ENCODE measurements at places on chromosomes 2 and 18.

DNA sequence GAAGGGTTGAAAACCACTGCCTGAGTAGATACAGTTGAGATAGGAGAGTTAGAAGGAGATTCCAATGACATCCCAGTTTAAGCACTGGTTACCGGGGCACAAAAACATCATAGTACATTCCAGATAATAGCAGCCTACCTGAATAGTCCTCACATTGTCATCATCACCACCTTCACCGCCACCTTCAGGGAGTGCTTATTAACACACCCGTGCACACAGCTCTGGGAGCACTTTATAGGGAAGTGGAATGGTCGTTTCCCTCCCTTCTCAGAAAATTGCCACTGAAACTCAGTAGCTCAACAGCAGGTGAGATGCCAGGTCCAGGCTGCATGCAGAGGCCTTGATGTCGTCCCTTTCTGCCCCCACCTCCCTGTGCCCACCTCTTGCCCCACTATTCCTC is 8.2 kb downstream of the SERPINB7 start:
- no peak for ATAC-seq

DNA sequence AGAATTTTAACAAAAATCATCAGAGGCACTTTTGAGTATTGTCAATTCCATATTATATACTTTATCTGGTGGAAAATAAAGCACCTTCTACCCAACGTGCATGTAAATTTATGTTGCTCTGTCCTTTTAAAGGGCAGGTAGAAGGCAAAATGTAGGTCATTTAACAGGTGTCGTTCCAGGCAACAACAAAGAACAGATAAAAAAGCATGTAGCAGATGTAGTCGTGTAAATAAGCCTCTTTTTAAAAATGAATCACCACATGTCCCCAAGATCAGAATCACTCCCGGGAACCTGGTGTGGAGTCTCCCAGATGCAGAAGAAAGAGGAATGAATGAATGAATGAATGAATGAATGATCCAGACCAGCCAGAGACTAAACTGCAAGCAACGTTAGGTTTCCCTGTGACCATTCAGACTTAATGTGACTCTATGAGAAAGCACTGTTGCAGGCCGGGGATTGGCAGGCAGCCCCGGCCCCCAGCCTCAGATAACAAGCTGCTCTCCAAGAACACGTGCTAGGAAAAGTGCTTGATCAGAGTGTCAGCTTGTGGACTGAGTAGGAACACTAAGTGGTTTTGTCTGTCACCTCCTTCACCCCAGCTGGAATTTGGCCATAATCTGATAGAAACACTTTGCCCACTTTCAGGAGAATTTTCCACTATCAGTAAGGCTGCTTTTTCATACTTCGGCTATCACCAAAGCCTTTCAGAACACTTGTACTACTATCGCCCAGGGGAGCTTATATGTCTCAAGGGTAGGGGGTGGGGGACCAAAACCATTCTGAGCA is 100.6 kb downstream of the CDK15 start:
- no peak for ATAC-seq

- ATAC-seq = peak; percentile 94
These were observed 12.5 kb upstream of the SLC38A11 start for GRCh38 chr2:164967781-164968228.

- no peak for ATAC-seq
These were observed 10.5 kb upstream of the CDK15 start for GRCh38 chr2:201795607-201796477.

- no peak for ATAC-seq
These were observed 190.7 kb downstream of the DNER start for GRCh38 chr2:229523663-229524062.

DNA sequence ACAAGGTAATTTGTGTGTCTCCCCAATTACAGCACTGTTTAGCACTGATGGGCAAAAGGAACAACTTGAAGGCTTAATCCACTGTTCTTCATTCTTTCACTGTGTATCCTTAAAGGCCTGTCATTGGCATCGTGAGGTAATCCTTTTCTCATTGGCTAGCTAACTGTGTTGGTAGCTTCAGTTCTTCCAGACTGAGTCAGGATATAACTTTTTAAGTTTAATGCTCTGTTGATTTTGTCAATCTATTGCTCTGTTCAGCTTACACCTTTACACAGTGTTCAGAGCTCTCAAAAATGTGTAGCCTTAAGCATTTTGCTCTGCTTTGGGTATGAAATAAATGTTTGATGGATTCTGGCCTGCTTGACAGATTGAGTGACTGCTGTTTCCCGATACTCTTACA is 148.2 kb downstream of the KIAA1328 start:
- ATAC-seq = no peak
